ENCODE measurements at places on chromosomes 6 and 20. TPM values are rescaled to one million over a fixed set of nuclear protein-coding genes. Genes with fewer than 3 reads are reported as not detected.

The FAM162B gene
- total RNA-seq, result 1.6 TPM

The UST gene
- 27.1 TPM for total RNA-seq

The OPN5 gene
- total RNA-seq, result not detected

The SLC17A9 gene
- 0.41 TPM for total RNA-seq

The ZNF165 gene
- total RNA-seq, result 0.45 TPM

The ESR1 gene
- 2.7 TPM for total RNA-seq

The VNN1 gene
- 0.33 TPM for total RNA-seq

The EYA2 gene
- 1.6 TPM for total RNA-seq

The SH3BGRL2 gene
- total RNA-seq, result 6.6 TPM

The TSPYL1 gene
- 83.4 TPM for total RNA-seq
